NCI-H774 (cell line): ENCODE measurements at places on chromosomes 6 and 20.

DNA sequence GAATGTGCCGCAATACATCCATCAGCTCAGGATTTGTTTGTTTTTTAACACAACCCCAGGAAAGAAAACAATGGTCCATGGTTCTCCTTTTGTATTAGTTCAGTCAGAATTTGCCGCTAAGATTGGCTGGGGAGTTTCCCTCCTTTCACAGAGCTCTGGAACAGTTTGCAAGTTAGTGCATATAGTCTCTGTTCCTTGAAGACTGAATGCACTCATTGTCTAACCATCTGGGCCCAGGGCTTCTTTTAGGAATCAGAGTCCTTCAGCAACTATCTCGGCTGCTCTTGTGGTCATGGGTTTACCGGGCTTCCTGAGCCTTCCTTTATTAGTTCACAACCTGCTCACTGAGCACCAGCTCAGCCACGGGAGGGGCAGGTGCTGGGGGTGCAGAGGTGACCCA, 121.3 kb downstream of the SLC23A2 start:
- no peak for DNase-seq

GRCh38 chr6:169172456-169172855, 81.2 kb downstream of the THBS2 start:
- no peak for DNase-seq

- DNase-seq, result no peak
These were observed 77.9 kb upstream of the RALY start for GRCh38 chr20:33915726-33916331.

DNA sequence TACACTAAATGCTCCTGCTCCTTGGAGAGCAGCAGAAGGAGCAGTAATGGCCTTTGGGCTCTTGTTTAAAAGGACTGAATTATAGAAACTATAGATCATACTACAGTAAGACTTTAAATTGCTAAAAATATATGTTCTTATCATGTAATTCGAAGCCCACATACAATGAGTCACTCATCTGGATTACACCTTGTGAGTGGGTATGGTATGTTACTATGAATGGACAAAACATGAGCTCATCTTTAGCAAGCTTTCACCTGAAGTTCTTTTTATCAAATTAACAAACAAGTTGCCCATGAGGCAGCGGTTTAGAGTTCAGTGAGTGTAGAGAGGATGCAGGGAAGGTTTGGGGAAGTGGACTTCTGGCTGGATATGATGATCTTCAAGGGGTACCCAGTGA, 114.4 kb upstream of the CCN2 start:
- DNase-seq, result no peak

DNA sequence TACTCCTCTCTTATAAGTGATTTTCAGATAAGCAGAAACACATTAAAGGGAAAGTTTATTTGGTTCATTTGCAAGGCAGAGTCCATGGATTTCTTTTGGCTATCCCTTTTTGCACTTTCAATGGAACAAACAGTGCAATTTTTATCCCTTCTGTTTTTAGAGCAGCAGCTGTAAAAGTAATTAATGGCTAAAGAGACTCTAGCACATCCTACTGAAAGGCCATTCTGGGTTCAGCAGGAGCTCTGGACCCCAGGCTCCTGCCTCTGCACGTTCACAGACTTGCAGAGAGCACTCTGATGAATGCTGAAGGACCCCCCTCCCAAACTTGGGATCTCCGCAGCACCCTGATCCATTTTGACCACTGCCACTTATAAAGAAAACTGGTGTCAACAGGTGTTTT, 40.3 kb upstream of the PDE7B start:
- DNase-seq, result no peak

DNA sequence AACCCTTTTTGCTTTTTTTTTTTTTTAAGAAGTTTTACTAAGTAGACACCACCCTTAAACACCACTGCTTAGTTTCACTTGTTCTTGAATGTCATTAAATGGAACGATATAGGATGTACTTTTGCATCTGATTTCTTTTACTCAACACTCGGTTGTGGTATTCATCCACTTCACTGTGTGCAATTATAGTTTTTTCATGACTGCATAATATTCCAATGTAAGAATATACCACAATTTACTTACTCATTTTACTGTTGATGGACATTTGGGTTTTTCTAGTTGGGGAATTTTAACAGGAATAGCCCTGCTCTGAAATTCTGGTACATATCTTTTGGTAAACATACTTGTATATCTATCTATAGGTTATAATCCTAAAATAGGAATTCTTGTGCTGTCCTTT, 29.9 kb downstream of the RTN4IP1 start:
- DNase-seq, result no peak

DNA sequence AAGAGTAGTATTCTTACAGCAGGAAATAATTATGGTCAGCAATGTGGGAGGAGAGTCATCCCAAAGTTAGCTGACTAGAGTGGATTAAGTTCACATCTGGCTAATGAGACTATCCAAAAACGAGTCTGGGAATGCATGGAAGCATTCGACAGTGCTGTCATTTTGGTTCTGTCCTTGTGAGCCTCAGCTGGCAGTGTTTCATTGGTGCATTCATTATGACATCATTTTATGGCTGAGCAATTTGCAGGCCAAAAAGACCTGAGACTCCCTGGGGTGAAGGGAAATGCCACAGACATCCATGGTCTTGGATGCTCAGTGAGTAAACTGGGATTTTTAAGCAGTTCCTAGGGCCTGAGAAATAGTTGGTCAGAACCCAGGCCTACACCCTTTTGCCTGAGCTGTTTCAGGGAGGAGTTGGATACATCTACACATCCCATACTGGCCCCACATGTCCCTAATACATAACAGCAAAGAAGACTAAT, 196.4 kb upstream of the CCN2 start:
- no peak for DNase-seq

DNA sequence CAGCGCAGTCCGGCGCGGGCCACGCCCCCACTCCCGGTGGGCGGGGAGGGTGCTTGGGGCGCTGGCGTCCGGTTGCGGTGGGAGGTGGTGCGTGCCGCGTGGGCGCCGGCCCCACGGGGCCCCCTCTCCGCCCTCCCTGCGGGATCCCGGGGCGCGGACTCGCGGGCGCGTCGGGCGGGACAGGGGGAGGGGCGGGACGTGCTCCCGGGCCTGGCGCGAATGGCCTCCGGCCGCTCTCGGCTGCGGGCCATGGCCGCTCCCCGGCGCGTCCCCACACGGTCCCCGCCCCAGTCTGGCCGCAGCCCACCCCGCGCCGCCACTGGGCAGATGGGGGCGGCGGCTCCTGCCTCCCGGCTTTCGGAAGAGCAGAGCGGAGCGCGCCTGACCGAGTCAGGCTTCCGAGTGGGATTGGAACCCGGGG, 771 bp upstream of the PPP1R3G start:
- no peak for DNase-seq

- DNase-seq, result no peak
These were observed 1.9 kb downstream of the BCL2L1 start for GRCh38 chr20:31720486-31721407.

- DNase-seq, result no peak
These were observed 172.1 kb upstream of the RUNX2 start for GRCh38 chr6:45156075-45156474.

- DNase-seq, result no peak
These were observed 13.0 kb upstream of the NRM start for GRCh38 chr6:30703821-30704220.

GRCh38 chr20:37357481-37358365, 11.8 kb downstream of the SRC start:
- no peak for DNase-seq
